ENCODE measurements at places on chromosomes 2 and 18.

- no peak for DNase-seq
These were observed 35.6 kb downstream of the BMP10 start for GRCh38 chr2:68835621-68836020.

DNA sequence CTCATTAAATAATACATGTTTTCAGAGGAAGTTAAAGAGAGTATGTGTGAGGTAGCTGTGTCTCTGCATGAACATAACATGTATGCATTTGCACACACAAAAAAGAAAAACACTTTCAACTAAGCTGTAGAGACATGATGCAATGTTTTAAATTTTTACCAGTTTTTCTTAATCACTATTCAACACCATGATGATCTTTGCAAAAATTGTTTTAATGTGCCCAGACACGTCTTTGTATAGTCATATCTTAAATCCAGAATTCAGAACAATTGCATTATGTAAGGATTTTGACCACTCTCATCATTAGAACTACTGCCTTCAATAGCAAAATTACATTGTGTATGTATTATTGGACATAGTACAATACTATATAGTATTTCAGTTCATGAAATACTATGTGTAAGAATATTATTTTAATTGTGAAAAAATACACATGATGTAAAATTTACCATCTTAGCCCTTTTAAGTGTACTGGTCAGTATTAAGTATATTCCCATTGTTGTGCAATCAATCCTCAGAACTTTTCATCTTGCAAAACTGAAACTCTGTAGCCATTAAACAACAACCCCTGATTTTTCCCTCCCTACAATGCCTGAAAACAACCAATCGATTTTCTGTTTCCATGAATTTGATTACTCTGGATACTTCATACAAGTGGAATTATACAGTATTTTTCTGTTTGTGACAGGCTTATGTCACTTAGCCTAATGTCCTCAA lies 104.5 kb upstream of the ACVR2A start:
- DNase-seq: no peak

DNA sequence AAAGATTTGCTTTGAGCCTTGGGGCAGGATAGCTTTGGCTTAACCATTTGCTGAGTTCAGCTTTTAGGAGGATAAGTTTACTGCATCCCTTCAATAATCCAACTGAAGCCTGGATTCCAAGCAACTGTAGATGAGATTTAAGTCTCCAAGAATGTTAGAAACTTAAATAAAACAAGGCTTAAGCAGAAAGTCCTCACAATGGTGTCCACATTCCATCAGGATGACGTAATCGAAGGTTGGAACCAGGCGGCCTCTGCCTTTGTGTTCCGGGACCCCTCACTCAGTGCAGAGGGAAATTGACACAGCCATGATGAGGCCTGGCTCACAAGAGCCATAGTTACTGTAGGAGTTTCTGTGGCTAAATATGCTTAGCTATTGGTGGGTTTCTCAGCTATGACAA lies 260.4 kb downstream of the LPIN1 start:
- no peak for DNase-seq

DNA sequence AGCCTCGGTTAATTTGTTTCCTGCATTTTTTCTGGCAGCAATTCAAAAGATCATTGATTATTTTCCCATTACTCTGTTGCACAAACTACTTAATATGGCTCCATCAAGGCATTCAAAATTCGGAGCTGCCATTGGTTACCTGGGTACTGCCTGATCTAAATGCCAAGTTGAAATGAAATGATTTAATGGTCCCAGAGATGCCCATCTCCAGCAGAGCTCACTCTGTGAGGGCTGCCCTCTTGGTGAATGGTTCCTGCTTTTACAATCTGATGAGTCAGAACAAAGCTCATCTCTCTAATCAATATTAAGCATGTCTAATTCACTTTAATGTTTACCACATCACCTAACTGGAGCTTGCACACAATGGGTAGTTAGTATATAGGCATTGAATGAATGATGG lies 126.1 kb downstream of the CTNNA2 start:
- no peak for DNase-seq

GRCh38 chr2:57759131-57759530 lies 287.5 kb upstream of the VRK2 start:
- no peak for DNase-seq

DNA sequence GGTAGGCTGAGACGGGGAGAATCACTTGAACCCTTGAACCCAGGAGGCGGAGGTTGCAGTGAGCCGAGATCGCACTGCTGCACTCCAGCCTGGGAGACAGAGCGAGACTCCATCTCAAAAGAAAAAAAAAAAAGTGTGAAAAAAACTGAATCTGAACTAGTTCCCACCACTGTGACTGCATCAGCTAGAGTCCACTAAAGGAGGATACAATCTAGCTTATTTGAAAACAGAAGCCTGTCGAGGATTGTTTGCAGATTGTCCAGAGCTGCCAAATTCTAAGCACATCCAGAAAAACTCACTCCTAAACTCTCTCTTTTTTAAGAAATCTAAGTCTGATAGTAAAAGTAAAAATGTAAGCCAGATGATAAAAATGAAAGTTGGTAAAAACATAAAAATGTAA lies 10.6 kb downstream of the GFPT1 start:
- no peak for DNase-seq

GRCh38 chr2:25672494-25673299 lies 680 bp downstream of the DTNB start:
- peak; percentile 71 for DNase-seq

GRCh38 chr2:128617029-128617590 lies 298.4 kb upstream of the HS6ST1 start:
- no peak for DNase-seq

GRCh38 chr2:65727381-65727780 lies 295.0 kb upstream of the SPRED2 start:
- no peak for DNase-seq

- no peak for DNase-seq
These were observed 234.2 kb downstream of the TTC32 start for GRCh38 chr2:19667536-19667949.

DNA sequence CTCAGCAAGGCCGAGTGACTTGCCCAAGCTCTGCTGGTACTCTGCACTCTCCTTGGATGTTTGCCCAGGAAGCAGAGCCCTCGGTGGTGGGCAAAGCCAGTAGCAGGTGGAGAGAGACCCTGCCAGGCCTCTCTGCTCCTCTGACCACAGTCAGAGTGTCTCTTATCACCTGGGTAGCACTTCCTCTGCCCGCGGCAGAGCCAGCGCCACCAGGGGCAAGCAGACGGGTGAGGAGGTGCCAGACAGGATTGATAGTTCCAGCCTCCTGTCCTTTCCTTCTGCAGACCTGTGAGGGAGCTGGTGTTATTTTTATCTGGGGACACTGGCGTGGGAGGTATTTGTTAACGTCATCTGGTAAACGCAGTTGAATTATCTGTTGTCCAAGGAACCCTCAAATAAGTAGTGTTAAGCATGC lies 152.9 kb downstream of the SMAD7 start:
- DNase-seq: peak; percentile 49

DNA sequence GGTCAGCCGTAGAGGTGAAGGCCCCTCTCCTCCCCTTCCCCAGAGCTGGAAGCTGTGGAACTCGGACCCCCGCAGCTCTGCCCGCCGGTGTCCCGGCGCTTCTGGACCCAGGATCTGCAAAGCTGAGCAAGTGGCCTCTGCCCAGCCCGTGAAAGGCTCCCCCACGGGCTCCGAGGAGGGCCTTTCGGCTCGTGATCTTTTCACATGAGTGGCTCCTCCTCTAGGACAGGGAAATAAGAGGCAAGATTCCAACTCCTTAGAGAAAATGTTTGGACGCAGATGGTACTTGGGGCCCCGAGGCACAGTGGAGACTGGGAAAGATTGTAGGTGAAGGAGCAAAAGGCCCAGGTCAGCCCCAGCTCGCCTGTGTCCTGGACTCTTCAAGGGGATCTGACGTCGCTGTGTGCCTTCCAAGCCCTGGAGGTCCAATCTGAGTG lies 48.2 kb upstream of the SP3 start:
- DNase-seq: no peak

DNA sequence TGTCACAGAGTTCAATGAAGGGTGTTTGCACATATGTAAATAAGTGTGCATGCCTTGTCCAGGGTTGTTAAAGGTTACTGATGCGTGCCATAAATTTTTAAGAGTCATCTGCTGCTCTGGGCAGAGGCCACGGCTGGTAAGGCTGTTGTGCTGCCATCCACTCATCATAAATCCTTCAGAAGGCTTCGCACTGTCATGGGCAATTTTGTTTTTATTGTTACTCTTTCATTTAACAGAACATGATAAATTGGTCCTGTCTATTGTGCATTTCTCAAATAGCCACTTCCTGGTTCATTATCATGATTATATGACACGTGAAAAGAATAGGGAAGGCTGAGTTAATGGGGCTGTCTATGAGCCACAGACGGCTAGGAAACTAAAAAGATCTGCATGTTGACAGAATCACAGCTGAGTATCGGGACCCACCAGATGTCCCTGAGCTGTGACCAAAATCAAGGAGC lies 634.3 kb upstream of the SOX11 start:
- DNase-seq: no peak

DNA sequence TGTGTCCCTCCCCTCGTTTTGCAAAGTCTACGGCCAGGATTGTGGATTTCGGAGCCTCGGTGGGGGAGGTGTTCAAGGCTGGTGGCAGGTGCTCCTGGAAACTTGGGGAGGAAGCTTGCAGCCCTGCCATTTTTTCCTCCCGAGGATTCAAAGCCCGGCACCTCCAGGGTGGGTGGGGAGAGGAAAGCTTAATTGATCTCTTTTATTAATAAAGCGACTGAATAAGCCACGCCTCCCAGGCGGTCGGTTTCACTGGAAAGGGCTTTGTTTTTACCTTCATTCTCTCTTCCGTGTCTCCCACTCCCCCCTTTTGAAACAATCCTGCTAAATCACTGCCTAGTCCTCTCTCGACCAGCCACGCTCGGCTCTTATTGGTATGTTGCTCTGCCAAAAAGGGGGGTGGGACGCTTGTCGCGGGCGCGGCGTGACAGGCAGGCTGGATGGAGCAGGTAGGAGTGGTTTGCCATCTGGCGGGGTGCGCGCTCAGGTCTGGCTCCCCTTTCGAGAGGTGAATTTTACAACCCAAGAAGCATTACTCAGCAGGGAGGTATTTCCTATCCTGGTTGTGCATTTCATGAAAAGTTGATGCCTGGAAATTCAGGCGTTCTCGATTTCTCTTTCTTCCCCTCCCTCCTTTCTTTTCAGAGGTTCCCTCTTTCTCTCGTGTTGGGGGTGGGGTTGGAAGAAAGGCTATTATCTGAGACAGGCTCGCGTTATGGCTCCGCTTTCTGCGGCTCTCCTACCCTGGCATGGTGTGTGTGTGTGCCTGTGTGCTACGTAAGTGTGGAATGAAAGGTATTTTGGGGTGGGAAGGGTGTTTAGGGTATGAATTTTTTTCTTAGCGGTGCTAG lies 1.4 kb downstream of the NEDD4L start:
- DNase-seq: peak; percentile 85

- DNase-seq: no peak
These were observed 97.5 kb upstream of the KCNJ3 start for GRCh38 chr2:154600927-154601494.

DNA sequence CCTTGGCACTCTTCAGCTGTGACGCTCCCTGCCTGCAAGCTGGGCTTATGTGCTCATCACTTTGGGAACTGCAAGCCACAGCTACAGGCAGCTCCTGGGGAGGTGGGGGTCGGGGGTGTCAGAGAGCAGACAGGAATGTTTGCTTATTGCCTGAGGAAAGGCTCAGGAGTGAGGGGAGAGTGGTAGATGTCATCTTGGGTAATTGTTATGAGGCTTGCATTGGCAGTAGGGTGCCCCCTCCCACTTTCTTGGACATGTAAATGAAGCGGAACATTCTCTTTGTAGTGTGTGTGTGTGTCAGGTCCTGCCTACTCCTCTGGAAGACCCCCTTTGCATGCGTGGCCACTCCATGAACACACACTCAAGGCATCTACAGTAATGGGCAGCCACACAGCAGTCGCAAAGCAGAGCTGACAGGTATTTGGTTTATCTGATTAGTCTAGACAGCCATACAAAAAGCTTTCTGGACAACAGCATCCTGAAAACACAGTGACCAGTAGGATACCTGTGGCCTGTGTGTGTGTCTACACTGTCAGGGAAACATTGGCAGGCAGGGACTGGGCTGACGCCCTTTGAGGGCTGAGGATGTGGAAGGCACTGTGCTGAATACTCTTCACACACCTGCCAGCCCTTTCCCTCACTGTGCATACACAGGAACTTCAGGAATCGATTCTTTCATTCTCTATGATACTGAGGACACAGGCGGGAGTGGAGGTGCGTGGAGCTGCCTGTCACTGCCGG lies 17.1 kb upstream of the MC2R start:
- DNase-seq: no peak

GRCh38 chr2:124988794-124989193 lies 963.7 kb downstream of the CNTNAP5 start:
- DNase-seq: no peak

DNA sequence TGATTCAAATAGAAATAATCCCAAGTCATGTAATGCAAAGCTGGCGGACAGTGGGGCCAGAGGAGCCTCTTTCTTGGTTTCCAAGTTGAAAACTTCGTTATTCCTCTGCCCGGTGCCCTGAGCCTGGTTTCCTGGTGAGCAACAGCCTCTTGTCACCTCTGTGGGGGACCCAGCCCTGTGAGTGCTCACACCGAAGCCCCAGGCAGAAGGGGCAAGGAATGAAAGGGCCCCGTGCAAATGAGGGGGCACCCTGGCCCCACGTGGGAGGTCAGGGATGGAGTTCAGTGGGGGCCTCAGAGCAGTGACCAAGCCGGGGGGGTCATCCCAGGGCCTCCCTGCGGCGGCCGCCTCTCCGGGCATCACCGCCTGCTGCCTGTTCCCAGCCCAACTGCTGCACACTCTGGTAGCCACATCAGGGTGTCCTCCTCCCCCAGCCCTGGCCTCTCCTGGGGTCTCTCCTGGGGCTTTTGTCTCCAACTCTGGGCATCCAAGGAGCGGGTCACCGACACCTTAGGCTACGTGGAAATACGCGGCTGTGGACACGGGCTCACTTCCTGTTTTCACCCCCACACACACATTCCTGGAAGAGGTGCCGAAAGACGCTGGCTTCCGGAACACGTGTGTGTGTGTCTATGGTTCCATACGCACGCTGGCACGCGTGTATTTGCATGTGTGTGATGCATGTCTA lies 64.5 kb downstream of the TWIST2 start:
- DNase-seq: no peak

DNA sequence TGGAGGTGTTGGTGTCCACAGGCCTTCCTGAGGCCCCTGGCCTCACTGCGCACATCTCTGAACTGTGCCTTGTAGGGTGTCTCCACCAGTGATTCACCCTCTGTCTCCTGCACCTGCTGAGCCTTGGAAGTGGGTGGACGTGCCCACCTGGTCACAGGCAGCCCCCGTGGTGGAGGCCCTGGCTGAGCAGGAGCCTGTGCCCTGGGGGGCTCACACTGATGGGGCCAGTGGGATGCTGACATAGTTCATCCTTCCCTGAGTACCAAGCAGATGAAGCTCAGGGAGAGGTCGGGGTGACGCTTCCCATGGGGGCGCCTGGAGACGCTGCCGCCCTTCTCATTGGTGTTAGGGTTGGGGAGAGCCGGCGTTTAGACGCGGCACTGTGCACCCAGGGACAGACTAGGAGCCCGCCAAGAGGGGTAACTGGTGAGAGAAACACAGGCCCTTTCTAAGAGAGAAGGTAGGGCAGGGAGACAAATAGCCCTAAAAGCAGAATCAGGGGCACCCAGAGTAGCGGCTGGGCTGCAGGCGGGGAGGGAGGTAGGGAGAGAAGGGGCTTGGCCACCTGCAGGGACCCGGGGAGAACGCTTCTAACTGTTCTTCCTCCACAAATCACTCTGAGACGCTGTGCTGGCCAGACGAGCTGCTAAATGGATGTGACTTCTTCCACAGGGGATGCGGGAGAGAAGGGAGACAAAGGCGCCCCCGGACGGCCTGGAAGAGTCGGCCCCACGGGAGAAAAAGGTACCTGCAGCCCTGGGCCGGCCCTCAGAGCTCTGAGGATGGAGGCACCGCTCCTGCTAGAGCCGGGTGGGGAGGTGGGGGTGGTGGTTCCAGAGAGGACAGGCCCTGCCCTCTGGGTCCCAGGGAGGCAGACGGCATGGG lies 18.0 kb downstream of the COLEC11 start:
- DNase-seq: no peak

Data from WERI-Rb-1 (cell line).